ENCODE measurements at places on chromosomes 11 and 22.

DNA sequence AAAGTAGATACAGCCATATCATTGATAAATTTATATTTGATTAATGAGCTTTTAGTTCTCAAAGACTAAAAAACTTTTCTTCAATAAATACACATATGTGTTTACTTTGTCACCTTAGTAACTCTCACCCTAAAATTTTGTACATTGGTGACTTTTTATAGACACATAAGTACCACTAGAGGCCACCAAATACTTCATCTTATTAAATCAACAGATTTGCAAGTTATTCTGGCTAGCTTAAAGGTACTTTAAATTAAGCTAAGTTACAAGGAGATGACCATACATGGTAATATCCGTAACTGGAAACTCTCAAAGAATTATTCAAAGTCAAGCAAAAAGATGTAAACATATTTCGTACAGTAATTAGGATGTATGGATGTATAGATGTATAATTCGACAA, 112.2 kb downstream of the SBF2 start:
- no peak for DNase-seq

DNA sequence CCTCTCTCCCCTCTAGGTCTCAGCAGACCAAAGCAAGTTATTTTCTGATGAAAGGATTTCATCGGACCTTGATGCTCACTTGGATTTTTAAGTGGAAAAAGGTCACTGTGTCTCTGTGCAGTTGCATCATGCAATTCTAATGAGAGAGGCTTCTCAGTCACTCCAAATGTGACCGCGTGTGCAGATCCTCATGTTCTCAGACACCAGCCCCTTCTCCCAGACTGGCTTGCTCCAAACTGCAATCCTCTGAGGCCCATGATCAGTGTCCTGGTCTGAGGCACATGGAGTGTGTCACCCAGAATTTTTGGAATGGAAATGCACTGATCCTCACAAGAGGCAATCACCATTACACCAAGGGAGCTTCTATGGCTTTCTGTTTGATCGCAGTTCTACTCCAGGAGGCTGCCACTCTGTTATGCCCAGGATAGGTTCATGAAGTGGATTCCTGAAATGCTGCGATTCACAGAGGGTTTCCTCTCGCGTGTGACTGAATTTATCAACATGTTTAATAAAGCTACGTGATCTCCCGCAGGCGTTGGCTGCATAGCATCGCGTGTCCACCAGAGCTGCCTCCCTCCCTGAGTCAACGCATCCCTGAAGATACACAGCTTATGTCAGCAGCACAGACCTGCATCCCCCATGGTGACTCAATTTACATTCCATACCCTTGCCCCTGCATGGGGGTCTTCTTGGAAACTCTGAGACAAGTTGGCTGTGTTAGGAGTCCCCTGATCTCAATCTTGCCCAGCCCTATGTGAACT, 544.6 kb upstream of the B3GAT1 start:
- no peak for DNase-seq

DNA sequence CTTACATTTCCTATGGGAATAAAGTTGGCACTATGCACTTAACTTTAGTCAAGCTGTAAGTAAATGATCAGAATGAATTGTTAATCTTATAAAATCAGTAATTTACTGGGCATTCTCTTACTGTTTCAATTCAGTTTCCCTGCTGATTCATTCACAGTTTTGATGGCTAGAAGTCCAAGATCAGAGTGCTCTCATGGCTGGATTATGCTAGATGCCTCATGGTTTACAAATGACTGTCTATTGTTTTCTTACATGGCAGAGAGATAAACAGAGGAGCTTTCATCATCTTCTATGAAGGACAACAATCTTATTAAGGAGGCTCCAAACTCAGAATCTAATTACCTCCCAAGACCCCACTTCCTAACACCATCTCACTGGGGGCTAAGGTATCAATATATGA, 135.1 kb upstream of the CARD18 start:
- no peak for DNase-seq

DNA sequence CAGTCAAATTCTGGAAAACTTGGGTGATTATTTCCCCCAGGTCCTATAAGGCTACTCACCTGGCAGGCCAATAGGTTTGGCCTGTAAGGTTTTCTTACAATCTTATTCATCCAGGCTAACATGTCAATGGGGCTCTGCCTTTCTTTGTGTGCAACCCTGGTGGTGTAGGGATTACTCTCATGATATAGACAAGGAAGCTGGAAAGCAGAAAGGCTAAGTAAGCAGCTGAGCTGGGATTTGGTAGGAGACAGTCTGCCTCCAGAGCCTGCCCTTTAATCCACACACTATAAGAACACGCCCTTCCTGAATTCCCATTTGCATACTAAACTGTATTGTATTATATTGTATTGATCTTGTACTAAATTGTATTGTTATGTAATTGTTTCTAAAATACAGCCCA, 373.3 kb upstream of the CCDC90B start:
- DNase-seq, result no peak

DNA sequence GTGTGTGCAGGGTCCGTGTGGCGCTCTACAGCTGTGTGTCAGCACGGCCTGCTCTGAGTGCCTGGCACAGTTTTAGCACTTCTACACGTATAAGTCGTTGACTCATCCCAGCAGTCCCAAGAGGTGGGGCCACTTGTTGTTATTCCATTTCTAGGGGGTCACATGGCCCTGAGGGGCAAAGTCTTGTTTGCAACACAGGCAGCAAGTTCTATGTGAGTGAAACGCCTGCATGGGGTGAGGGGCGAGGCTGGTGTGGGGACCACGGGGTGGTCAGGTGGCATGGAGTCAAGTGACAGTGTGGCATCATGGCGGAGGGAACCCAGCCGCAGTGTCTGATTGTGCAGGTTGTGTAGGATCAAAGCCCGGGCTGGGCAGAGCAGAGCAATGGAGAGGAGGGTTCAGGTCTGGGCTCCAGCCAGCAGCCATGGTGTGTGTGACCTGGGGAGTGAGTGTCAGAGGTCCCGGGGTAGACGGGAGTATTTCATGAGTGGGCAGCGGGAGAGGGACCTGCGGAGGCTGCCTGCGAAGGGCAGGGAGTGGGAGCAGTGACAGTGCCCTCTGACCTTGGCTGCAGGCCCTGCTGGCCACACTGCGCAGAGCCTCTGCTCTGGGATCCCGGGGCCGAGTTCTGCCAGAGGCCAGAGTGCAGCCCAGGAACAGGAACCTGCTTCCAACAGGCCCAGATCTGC, 27.9 kb downstream of the SHANK3 start:
- peak; percentile 18 for DNase-seq

DNA sequence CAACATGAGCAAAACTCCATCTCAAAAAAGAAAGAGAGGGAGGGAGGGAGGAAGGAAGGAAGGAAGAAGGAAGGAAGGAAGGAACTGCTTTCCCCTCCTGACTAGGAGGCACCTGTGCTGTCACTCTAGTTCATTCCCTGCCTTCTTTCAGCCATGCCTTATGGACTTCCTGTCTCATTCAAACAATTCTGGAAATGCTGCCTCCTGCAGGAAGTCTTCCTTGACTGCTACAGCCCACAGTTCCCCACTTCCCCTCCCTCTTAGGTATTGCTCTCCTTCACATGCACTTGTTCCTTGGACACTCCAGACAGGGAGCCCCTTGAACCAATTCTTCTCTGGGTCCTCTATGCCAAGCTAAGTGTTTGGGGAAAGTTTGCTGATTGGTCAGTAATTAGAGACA, 31.6 kb upstream of the WNT11 start:
- no peak for DNase-seq

DNA sequence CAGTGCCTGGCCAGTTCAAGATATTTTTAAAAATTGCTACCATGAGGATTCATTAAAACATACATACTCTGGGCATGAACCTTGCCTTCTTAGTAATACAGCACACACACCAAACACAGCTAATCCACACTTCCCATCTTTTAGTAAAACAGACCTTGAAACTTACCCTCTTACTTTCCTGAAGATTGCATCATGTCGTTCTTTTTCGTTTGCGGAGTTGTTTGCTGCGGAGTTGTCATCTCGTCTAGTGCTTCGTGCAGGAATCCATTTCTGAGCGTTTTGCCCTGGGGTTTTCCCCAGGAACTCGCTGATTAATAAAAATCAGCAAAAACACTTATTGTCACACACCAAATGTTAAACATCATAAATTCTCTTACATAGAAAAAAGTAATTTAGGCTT, 3.0 kb downstream of the EIF4G2 start:
- DNase-seq, result no peak

- DNase-seq, result no peak
These were observed 77.3 kb downstream of the DEUP1 start for GRCh38 chr11:93407777-93408401.

DNA sequence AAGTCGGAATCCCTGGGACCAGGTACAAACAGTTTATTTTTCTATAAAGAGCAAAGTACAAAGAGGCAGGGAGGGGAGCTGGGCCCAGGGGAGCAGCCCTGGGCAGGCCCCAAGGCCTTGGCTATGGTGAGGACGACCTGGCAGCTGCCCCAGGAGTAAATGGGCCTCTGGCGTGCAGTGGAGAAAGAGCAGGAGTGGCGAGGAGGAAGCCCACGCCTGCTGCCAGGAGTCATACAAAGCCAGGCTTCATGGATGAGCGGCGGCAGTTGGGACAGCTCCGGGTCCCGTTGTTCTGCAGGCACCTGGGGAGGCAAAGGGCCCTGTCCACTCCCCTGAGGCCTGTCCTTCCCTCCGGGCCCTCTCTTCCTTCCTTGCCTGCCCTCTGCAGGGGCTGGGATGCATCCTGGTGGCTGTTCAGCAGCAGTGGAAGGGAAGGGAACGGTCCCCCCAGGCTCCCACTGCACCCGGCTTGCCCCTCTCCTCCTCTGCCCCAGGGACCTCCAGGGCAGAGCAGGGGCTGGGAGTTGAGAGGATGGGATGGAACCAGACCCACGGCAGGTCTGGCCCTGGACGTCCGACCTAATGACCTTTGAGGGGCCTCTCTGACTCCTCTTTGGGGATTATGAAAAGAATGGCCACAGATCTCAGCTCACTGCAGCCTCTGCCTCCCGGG, 11.1 kb downstream of the RAPSN start:
- no peak for DNase-seq

- DNase-seq, result peak; percentile 80
These were observed 789 bp downstream of the SIK2 start for GRCh38 chr11:111602865-111603610.

- DNase-seq, result peak; percentile 92
These were observed at the start of gene GAS2L1 for GRCh38 chr22:29306175-29306834. Gene GAS2L1, plus strand, starts transcription at chr22:29306650. Its CDS starts 1,456 bp downstream, at chr22:29308106.

GRCh38 chr22:50178471-50178864, 7.2 kb upstream of the TRABD start:
- no peak for DNase-seq

DNA sequence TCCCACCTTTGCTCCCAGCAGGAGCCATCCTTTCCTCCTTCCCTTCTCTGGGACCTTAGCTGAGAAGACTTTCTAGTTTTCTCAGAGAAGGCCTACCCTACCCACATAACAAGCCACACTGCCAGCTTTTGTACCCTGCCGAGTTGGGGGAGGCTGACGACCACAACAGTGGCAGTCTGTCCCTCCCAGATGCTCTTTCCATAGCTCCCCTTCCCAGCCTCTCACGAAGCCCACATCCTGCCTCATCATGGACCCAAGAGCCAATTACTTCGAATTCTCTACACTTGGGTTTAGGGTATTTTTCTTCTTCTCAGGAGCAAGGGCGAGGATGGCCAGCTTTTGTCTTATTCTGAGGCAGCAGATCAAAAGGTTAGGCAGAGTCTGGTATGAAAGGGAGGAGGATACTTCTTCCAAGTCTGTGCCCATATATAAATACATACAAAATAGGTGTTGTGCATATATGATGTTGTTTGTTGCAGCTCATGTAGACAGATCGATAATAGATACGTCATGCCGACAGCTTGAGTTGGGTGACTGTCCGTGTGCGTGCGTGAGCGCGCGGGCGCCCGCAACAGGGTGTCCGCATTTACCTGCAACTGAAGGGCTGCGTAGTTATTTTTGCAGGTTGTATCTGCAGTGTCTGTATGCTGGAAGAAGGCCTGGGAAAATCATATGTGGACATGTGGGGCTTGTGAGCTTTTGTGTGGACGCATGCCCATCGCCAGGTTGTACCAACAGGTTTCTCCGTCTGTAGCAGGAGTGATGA, 846 bp upstream of the NRGN start:
- no peak for DNase-seq

DNA sequence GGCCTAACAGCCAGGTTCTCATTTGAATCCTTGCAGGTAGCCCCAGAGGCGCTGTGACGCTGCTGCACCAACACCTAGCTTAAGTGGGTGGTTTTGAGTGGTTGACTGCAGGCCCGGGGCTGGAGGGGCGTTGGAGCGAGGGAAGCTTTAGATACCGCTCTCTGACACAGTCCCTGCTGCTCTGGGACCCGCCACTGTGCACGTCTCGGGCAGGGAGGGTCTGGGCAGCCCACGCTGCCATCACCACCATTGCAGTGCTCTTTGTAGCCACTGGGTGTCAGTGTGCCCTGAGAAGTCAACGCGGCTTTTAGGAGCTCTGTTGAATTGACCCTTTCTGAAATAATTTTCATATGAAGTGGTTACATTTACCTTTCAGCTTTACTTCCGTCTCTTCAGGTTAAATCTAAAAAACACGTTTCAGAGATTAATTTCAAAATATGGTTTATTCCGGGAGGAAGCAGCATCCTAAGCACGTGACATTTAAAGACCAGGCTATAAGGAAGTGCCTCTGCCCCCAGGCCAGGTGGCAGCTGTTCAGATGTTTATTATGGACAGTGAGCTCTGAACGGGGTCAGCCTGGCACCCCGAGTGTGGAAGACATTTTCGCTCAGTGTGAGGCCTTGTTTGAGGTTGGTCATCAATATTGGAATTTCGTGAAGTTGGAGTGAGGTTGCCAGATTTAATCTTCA, 30.9 kb upstream of the PARVB start:
- no peak for DNase-seq

GRCh38 chr11:115083144-115083806, 404.9 kb downstream of the NXPE2 start:
- no peak for DNase-seq

GRCh38 chr22:29860006-29860766, 22.1 kb upstream of the ASCC2 start:
- DNase-seq, result no peak
